ENCODE measurements at places on chromosomes 1 and 21.

- no peak for DNase-seq
Observed at GRCh38 chr21:28513428-28513827, 479.2 kb downstream of the LTN1 start.

GRCh38 chr1:44786138-44786840 lies 1.7 kb downstream of the BEST4 start:
- no peak for DNase-seq

- no peak for DNase-seq
Observed at GRCh38 chr1:176466514-176466913, 3.5 kb downstream of the PAPPA2 start.

DNA sequence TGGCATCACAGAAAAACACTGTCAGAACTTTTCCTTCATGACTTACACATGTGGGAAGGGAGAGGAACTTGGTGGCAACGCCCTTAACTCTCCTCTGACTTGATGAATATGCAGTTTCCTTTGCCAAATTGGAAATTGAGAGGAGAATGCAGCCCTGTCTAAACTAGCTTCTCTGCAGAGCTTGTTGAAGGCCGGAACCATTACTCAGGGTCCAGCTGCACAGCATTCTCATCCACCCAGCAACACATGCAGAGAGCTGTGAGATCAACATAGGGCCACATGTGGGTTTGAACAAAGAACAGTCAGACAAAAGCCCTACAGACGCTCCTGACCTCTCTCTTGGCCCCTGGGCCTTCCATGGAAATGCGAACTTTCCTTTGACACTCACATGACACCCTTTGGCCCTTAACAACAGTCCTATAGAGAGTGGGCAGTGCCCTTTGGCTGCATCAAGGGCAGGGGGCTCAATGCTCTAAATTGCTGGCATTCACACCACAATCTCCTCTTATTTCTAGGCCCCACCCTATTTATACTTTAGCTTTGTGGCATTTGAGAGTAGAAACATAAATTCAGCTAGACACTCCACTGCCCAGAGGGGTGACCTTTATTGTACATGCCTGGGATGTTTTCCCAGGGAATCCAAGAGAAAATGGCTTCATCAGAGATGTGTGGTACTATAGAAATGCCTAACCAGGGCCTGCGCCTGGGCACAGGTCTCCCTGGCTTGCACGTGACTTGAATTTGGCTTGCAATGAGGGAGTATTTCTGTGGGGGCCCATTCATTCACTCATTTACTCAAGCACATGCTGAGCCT lies 64.4 kb downstream of the CDC7 start:
- no peak for DNase-seq

- DNase-seq: peak; percentile 68
Observed at GRCh38 chr1:56578138-56578962, 1.0 kb downstream of the PLPP3 start.
